ENCODE measurements at places on chromosomes 6 and 20.

DNA sequence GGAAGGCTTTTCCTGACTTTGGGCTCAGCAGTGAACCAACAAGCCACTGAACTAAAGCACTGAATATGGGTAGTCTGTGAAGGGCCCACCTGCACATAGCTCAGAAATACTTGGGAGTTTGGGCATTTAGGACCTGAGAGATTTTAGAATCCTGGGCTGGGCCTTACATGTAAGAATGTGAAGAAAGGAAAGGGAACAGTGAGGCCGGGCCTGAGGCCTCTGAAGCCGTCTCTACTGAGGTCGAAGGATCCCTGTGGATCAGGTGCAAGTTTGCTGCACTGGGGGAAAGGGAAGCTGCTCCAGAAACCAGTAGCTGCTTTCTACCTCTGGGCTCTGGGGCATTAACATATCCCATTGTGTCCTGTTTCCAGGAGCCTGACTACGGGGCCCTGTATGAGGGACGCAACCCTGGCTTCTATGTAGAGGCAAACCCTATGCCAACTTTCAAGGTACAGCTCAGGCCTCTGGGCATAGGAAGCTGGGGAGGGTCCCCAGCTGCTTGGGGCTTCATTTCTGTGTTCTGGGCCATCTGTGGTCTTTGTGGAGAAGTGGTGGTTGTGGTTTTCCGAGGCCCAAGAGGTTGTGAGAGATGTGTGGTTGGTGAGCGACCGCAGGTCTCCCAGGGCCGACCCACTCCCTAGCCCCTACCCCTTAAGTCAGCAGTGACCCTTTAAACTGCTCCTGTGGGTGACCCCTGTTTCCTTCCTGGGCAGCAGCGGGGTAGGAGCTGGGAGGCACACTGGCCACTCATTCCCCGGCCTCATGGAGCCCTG is 30.3 kb downstream of the PLCG1 start:
- no peak for DNase-seq

DNA sequence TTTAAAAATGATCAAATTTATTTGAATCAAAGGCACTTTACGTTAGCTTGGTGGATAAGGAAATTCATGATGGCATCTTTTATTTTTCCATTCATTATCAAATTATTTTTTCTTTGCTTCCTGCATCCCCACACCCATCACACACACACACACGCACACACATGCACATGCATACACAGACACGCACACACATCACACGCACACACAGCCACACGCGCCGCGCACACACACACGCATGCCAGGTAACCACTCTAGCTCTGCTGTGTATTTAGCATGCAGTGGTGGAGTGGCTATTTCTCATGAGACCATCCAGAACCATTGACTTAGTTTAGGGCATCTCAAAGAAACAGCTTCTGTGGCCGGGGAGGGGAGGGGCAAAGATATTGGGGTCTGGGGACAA is 47.0 kb downstream of the GNAS start:
- no peak for DNase-seq

DNA sequence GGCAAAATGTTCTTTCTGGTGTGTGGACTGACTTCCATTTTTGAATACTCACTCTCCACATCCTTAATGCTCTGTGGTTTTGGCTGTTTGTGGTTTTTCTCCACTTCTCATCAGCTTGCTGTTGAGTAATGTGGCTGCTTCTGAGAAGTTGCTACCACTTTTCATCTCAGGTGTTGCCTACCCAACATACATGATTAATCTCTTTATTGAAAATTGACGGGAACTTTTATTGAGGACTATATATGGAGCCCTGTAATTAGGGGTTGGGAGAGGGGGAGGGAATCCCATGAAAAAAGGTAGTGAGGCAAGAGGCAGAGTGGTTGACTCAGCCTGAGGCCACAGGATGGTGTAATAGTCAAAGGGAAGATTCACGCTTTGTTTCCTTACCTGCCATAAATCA is 17.6 kb downstream of the IL22RA2 start:
- DNase-seq, result peak; percentile 68

GRCh38 chr6:39471954-39472659 is 149.6 kb upstream of the KCNK16 start:
- no peak for DNase-seq

DNA sequence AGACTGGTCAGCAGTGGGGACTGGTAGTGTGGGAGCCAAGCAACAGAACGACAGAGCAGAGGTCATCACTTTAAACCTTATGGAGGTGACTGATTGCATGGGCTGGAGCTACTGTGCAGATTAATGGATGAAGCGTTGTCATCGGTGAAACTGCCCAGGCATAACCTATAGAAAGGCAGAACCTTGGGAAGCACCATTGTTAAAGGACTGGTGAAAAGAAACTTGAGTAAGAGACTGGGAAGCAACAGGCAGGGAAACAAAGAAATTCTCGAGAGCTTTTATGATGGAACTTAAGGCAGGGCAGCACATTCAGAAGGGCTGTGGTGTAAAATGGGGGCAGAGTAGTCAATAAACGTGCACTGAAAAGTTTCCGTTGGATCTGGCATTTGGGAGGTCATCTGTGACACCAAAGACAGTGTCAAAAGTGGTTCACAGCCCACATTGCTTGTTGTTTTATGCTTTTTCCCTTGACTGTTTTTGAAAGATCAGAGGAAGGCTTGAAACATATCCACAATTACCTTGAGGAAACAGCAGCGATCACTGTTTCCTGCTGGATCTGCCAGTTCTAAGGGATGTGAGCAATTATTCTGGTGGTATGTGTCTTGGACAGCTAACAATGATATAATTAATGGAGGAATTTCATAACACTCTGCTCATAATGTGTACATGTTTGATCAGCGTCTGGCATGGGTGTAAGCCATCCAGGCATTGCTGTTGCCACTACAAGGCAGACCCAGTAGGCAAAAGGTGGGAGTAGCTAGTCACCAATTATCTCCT is 62.7 kb downstream of the LRRC1 start:
- DNase-seq, result no peak

GRCh38 chr6:114216789-114217467 is 125.9 kb downstream of the HS3ST5 start:
- no peak for DNase-seq

DNA sequence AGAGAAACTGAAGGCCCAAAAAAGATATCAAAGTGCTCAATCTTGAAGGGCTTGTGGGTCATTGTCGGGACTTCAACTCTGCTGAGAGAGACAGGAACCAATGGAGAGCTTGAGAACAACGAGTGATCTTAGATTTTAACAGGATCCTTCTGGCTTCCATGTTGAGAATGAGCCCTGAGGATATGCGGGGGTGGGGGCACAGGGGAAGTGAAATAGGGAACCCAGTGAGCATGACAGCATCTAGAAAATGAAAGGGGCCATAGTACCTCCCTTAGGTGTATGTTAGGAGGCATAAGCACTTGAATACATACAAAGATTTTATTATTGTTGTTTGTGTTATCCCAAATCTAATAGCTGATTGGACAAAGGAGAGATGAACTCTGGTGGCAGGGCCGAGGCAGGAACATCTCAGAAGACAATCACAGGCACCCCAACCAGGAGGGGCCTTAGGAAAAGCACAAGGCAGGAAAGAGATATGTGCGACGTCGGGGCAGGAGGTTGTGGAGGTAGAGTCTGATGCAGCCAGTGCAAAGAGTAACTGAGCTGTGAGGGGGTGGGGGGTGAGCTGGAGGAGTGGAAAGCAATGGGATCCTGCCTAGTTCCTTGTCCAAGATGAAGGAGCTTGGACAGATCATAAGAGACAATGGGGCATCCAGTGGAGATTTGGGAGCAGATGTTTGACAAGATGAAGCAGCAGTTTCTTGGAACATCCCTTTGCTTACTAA is 10.4 kb downstream of the TGM6 start:
- no peak for DNase-seq

DNA sequence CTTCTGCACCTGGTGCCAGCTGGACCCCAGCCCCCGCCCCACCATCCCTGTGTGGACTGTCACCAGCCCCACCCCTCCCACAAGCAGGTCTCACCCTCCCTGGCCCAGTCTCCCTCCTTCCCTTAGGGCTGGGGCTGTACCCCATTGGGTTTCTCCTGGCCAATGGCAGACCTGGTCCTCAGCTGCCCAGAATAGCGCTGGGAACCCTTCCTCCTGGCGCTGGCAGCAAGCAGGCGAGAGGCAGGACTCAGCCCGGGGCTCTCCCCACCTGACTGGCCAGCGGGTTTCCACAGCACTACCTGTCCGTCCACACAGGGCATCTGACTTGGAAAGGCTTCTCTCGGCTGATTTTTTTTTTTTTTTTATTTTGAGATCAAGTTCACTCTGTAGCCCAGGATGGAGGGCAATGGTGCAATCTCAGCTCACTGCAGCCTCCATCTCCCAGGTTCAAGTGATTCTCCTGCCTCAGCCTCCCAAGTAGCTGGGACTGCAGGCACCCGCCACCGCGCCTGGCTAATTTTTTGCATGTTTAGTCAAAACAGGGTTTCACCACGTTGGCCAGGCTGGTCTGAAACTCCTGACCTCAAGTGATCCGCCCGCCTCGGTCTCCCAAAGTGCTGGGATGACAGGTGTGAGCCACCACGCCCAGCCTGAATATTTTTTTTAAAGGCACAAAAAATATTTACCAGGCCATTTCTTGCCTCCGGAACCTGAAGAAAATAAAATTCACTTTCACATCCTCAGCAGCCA is 21.6 kb upstream of the CHRNA4 start:
- DNase-seq, result no peak

- DNase-seq, result no peak
These were observed 19.0 kb downstream of the DLL1 start for GRCh38 chr6:170271771-170272314.

DNA sequence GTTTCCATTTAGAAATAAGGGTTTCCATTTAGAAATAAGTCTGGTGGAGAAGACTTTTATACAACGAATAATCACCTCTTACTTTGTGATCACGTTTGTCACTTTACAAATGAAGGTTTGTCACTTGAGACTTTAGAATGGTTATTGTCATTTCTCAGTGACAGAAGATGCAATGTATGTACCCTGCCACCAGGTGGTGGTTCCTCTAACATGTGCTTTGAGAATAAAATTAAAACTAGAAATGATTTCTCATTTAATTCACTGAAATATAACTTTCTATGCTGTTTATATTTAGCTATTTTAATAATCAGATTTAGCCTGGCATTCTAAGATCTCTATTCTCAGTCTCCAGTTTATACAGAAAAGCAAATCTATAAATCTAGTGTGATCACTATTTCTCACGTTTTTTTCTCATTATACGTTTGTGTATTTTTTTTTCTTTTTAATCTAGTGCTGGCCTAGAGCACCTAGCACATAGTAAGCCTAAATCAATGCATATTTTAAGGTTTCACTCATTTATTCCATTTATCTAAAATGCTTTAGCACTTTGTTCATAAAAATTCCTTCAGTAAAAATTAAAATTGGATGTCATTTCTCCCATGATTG is 57.4 kb upstream of the TFAP2D start:
- no peak for DNase-seq

GRCh38 chr20:19022791-19023448 is 189.5 kb upstream of the SLC24A3 start:
- DNase-seq, result no peak

- peak; percentile 51 for DNase-seq
These were observed 14.9 kb upstream of the TTPAL start for GRCh38 chr20:44460795-44461141.

DNA sequence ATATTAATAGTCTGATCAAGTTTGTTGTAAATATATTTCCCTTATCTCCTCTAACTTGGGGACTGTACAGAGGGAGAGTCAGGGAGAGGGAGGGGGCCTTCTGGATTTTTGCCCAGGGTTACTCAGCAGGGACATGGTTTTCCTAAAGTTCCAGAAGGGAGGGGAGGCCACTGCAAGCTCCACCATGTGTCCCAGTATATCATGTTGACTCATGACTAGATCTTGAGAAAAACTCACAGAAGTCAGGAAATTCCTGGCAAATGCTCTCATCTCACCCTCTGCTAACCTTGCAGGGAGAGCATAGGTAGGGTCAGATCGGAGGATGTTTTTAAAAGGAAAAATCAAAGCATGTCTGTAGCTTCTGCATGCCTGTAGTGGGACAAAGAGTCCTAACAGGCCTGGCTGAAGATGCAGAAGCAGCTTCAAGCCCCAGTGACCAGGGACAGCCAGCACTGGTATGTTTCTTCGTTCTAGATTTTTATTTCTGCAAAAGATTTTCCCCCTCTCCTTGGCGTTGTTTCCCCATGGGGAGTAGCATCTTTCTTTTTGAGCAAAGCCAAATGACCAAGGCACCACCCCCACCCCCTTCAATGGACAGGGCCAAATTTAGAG is 272.9 kb upstream of the SUPT3H start:
- DNase-seq, result peak; percentile 96

DNA sequence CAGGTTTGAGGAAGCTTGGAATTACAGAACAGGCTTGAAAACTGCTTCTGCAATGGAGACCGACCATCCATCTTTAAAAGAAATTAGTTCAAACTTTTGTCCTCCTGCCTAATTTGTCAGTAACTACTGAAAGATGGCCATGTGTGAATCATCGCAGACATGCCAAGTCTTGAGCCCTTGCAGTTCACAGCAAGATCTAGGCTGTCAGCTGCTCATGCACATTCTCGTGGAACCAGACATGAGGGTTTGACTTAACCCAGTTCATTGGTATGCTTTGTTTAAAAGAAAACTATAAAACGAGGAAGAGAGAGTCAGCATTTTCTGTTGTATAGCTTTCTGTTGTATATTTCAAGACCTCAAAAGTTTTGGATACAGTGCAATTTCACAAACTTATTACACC is 74.0 kb upstream of the SAMD5 start:
- no peak for DNase-seq

DNA sequence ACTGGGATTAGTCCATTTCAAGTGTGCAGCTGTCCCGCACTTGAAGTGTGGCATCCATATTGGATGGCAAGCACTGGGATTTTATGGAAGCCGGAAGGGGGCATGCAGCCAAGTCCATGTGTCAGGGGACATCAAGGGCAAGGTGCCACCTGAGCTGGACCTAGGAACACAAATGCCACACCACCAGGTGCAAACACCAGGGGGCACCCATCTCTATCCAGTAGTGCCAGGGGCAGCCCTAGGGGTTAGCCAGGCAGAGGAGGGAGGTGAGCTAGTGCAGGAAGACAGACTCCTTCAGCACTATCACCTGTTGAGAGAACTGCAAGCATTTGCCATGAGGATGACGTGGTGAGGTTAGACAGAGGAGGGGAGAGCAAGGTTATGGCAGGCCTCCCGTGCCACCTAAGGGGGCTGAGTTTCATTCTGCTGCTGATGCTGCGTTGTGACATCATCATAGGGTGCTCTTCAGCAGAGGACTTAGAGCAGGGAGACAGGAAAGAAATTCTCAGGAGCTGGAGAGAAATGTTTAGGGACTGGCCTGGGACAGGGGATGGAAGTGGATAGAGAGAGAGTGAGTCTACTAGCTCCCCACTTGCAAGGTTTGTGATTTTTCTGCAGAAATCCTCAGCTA is 192.6 kb upstream of the SLC24A3 start:
- no peak for DNase-seq

DNA sequence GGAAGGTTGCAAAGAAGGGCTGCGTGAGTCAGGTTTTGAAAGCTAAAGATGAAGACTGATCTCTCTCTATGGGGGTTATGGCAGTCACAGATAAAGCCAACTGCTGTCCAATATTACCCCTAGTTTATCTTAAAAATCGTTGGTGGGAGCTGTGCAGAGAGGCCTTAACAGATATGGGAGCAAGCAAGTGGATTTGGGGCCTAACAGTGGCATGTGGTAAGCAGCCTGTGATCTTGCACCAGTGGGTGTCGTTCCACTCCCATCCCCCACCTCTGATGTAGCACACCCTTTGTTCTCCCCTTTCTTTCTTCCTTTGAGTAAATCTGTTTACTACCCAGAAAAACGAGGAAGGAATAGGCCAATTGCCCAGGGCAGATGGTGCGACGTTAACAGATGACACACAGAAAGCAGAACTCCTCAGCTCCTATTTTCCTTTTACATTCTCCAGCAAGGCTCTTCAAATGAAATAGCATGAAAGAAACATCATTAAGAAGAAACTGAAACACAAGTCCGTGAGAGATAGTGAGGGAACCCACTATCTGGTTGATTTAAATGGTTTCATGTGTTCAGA is 274.1 kb upstream of the CITED2 start:
- no peak for DNase-seq

Data from A172 (cell line).